Cerebellar nuclear complex (tissue), 1 donor: ENCODE measurements at places on chromosomes 4 and X.
A peak's percentile ranks its signal among the peaks of the same experiment; 100 is the strongest.

DNA sequence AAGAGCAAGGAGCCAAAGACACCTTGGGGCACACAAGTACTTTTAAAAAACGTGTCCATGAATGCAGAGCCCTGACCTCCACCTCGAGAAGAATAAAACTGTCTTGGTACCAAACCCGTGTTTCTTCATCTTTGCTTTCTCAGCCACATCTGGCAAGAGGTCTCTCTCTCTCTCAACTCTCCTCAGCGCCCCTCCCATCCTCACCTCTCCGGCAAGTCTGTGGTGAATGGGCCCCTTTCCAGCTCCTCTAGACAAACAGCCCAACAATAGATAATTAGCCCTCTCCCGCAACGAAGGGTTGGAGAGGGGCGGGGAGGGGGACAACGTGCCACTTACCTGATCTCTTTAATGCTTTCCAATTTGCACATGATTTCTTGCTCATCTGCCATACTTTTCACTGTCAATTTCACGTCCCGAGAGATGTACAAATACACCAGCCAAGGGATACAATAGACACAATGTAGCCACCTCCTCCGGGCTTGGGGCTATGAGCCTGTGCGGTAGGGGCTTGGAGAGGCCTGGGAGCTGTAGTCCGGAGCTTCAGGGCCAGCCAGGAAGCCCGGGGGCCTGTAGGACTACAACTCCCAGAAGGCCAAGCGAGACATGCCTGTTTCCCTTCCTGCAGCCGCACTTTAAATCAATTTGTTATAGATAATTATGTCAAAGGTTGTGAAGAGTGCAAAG is at the start of gene ZC4H2:
Gene ZC4H2 (minus strand): TSS at position 462 of the 684 bp plus-strand sequence. CDS start 73 bp downstream, at position 389.
- peak; percentile 42 for DNase-seq

DNA sequence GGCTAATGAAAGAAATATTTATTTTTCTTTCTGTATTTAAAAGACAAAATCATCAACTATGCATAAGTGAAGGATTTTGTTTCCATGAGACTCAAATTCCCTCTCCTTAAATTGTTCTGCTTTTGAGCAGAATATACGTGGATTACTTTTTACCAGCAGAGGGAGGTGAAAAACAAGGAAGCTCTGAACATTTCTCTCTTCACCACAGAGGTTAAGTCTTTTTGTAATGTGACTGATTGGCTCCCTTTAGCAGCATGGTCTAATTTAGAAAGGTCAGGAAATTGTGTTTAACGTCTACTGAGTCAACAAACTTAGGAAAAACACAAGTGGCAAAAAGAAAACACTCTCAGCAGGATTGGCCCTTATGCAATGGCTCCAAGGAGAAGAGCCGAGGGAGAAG is 55.1 kb upstream of the F9 start:
- no peak for DNase-seq

- DNase-seq, result no peak
Observed at GRCh38 chr4:159144112-159144694, 41.3 kb downstream of the RAPGEF2 start.

- DNase-seq, result no peak
Observed at GRCh38 chr4:83772685-83773084, 236.8 kb downstream of the GPAT3 start.

DNA sequence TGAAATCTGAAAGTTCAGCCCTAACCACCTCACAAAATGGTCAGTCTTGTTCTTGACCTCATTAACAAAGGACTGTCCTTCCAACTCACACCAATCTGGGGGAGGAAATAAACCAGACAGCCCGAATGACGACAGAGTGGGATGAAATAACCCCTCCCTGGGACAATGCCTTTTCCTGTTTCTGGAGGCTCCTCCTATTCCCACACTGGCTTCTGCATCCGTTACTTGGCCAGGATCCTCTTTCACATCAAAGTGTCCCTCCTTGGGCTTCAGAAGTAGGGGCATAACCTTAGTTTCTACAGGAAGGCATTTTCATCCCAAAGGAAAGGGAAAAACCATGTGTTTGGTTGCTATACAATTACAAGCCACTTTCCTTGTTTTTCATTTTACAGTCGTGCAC is 59.8 kb upstream of the RPL34 start:
- no peak for DNase-seq

- no peak for DNase-seq
Observed at GRCh38 chr4:105837037-105837436, 58.2 kb upstream of the NPNT start.

- DNase-seq, result no peak
Observed at GRCh38 chrX:131762802-131763234, 218.9 kb downstream of the OR13H1 start.

DNA sequence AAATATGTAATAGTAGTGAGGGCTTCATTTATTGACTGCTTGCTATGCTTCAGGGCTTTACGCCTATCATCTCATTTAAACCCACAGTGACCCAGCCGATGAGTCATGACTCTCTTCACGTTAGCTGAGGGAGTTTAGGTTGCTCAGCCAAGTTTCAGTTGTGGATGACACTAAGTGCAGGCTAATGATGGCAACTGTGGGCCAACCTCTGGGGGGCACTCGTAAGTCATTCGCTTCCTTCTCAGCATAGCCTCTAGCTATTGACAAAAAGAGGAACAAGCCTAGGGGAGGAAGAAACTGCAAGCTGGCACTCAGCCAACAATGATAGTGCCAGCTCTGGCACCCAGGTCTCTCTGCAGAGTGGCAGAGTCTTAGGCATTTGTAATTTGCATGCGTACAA is 325.0 kb downstream of the ARHGAP10 start:
- no peak for DNase-seq

GRCh38 chr4:109554971-109555370 is 5.1 kb upstream of the MCUB start:
- no peak for DNase-seq

DNA sequence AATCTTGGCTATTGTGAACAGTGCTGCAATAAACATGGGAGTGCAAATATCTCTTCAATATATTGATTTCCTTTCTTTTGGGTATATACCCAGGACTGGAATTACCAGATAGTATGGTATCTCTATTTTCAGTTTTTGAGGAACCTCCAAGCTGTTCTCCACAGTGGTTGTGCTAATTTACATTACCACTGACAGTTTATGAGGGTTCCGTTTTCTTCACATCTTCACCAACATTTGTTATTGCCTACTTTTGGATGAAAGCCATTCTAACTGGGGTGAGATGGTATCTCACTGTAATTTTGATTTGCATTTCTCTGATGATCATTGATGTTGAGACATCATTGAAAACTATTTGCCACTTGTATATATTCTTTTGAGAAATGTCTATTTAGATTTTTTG is 79.6 kb upstream of the ZNF827 start:
- no peak for DNase-seq

- DNase-seq, result no peak
Observed at GRCh38 chrX:50402886-50403285, 67.7 kb downstream of the DGKK start.

GRCh38 chr4:20251796-20252655 is at the start of gene SLIT2:
TSS of gene SLIT2 (plus strand) at chr4:20251905. CDS start at chr4:20253816, 1,911 bp downstream.
- DNase-seq, result no peak

- no peak for DNase-seq
Observed at GRCh38 chr4:75259306-75259705, 254.9 kb downstream of the RCHY1 start.

DNA sequence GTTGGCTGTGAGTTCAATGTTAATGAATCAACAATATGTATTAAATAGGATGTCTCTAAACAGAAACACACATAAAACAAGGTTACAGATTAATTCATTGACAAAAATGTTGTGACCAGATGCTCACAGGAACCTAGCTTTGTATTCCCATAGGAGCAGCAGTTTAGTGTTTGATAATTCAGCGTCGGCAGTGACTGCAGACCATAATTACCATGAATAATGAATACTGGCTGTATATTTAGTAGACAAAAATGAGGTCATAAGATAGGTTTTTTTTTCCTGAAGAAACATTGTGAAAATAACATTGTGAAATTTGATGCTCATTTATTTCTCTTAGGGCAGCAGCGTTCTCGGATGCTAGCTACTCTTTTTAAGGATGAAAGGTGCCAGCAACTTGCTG is 27.8 kb downstream of the COPS4 start:
- no peak for DNase-seq

DNA sequence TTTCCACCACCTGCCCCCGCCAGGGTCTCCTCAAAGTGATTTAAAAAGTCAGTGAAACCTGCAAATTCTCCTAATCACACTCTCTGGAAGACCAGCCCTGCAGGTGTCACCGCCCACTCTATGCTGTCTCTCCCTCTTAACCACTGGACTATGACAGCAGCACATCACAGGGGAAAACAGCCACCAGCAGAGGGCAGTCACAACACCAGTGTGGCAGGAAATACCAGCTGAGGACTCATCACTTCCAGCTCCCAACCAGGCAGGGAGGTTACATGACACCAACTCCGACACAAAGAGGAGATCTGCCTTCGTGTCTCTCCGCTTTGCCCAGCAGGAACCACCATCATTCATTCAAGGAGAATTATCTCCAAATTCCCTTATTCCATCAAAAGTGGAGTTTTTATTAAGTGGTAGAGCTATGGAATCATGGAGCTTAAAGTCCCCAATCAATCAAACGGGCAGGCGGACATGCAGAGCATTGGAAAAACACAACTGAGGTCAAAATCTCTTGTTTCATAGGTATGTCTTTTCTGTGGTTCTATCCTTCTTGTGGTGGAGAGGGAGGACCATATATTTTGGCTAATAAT is 91.3 kb downstream of the NSUN7 start:
- DNase-seq, result no peak

GRCh38 chr4:84492737-84493091 is 6.4 kb downstream of the NKX6-1 start:
- no peak for DNase-seq

DNA sequence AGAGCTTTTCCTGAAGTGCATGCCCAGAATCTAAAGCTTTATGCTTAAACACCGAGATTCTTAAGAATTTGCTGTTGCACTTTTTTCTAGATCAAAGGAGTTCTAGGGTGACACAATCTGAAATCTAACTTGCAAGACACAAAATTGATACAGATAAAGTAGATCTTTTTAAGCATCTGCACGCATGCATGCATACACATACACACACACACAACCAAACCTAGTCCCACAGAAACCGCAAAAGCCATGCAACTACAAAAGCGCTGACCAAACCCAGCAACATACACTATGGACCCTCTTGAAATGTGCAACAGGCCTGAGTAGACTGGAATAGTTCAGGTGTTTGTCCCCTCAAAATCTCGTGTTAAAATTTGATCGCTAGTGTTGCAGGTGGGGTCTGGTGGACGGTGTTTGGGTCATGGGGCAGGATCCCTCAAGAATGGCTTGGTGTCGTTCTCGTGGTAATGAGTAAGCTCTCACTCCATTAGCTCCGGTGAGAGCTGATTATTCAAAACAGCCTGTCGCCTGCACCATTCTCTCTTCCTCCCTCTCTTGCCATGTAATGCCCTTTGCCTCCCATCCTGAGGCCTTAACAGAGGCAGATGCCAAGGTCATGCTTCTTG is 52.7 kb downstream of the IRF2 start:
- no peak for DNase-seq

DNA sequence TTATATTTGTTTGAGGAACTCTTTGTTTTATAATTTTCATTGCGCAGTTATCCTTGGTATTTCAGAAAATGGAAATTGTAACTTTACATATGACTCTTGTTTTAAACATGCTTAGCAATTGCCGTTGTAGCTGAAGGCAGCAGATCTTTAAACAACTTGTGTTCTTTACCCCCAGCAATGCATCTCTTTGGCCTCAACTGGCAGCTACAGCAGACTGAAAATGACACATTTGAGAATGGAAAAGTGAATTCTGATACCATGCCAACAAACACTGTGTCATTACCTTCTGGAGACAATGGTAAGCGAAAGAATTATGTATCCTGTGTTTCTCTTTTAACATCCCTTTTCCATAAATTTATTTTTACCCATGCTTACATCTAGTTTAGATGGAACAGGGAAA is 263.6 kb downstream of the DCTD start:
- no peak for DNase-seq

DNA sequence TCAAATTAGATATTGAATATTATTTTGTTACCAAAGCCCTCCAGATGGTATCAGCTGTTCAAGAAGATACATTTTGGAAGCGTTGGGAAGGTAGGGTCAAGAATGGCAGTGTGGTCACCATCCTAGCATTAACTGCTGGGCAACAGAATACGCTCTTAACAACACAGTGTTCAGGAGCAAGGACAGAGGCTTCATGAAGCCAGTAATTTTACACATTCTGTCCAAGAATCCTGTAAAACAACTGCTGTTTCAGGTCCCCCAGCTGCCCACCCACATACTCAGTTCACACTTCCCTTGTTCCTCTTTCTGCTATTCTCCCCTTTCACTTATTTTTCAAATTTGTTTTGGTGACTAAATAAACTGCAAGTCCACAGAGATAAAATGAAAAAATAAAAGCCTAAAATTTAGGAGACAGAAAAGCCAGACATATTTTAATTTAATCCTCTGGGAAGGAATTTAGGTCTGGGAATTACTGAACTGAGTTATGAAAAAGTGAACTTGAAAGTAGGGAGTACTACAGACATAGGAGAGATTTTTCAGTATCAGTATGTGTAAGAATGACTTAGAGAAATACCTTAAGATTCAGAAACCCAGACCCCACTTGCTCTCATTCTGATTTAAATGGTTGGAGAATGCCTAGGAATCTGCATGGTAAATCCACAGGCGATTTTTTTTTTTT is 406.7 kb downstream of the MAPK10 start:
- DNase-seq, result no peak

DNA sequence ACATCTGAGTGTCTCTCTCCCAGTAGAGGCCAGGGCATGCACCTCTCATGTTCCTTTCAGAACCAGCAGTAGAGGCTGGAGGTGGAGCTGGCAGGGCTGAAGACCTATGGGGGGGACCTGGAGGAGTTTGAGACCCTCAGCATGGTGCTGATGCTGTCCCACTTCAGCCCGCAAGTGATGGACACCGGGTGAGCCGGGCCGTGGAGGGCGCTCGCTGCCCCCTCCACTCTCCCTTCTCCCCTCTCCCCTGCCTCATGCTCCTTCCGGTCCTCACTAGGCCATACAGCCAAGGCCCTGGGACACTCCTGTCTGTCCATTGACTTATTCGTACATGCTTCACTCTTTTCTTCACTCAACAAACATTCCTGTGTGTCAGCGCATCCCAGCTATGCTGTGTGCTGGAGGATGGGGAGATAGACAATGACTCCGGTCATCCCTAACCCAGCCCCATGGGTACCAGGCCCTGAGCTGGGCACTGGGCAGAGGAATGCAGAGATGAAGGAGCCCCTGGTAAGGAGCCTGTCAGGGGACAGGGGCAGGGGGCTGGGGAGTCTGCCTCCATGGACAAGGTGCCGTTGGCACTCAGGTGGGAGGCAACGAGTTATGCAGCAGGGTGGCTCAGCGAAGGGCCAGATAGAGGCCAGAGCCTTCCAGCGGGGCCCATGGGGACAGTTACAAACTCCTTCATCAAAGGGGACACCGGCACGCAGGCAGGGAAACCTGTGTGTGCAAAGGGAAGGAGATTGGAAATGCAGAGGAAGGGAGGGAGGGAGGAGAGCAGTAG is 28.4 kb upstream of the WFS1 start:
- DNase-seq, result no peak

GRCh38 chr4:72744103-72744725 is 175.2 kb upstream of the ADAMTS3 start:
- no peak for DNase-seq

DNA sequence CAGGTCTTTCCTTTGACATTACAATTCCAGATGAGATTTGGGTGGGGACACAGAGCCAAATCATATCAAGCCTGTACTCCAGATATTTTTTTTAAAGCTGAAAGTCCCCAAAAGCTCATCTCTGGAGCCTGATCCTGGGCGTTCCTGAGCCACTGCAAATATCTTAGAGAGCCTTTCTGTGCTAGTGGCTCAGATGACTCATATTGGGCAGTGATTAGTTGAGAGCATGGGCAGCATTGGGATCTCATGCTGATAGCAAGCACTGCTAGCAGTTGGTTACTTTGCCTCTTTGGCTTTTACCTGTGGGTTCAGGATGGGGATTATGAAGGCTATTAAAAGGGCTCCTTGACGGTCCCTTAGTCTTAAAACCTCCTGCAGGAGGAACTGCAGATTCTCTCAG is 51.4 kb upstream of the SCRG1 start:
- no peak for DNase-seq
